ENCODE measurements at places on chromosomes 12 and 14.
A peak's percentile ranks its signal among the peaks of the same experiment; 100 is the strongest.

DNA sequence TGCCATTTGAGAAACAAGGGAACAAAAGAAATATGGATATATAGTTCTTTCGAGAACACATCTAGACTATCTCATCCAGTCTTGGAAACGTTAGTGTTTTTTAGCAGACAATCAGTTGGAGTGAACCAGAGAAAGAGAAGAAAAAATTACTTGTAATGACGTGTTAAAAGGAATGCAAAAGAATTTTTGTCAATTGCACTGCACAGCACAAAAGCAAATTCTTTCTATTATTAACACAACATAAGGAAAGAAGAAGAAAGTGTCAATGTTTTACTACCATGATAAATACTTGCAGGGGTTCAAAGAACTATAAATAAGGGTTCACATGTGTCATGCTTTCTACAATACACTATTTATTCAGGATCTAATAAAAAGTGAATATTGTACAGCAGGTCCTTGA lies 27.5 kb upstream of the GSG1 start:
- DNase-seq: no peak

- no peak for DNase-seq
Measured at GRCh38 chr14:105899071-105899641, 372.8 kb downstream of the TMEM121 start.

DNA sequence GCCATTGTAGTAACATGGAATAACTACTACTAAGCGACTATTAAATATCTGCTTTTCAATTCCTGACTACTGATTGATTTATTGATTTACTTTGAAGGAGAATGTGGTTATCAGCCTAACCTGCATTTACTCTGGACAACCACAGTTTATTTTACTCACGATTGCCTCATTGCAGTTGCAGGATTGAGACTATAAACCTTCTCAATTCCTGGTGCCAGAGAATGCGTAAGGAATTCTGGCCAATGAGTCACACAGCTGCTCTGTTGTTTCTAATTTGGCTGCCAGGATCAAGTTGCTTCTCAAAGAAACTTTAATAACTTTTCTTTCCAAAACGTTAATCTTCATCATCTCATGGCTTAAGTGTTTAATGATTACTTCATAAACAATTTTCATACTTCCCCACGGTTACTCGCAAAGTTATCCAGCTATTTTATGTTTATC lies 13.1 kb upstream of the TMTC1 start:
- no peak for DNase-seq

DNA sequence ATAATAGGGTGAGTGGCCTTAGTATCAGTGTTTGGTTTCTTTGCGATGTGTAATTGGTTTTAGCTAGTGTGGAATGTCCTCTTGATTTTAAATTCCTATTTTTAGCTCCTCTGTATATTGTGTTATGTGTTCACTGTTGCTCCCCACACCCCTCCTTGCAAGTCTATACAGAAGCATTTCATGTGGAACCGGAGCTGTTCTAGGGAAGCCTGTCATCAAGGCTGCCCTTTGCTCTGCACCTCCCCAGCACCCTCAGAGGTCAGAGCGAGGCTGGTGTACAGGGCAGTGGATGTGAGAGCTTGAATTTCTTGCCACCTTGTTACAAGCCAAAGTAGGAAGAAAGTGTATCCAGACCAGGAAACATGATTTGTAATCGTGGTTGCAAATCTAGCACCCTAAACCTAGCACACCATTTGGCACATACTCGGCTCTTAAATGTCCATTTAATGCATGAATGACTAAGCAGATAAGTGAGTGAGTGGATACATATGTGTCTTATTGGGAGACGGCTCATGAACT lies 376.8 kb downstream of the RGS6 start:
- no peak for DNase-seq

DNA sequence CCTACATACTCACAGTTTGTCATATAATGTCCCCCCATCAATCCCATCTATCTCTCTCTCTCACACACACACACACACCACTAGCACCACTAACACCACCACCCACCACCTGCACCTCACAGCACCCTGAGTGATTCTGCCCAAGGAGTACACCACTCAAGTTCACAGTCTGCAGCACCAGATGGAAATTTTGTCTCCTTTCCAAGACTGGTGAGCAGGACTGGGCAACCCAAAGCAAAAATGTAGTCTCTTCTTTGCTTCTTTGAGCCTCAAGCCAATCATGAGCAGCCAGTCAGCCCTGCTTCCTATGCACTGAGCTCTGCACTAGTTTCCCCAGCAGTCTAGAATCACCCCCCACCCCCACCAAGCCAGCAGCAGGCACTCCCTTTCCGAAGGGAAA lies 15.0 kb upstream of the ARMH4 start:
- no peak for DNase-seq

GRCh38 chr14:77260631-77261030 lies 10.4 kb downstream of the NGB start:
- no peak for DNase-seq

DNA sequence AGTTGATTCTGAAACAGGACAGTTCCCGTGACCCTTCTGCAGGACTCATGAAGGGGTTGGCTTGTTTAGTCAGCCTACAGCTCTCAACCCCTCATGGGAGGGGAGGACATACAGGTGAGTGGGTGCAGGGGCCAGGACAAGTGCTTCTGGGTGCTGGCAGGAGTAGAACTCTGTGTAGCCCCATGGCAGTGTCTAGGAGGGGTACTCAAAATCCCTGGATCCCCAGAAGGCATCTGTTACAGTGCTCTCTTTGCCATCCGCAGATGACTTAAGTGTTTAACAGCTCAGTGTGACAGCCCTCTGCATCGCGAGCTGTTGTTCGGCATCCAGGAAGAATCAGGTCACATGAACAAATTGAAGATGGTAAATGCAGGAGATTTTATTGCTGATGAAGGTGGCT lies 91.0 kb downstream of the PIK3C2G start:
- no peak for DNase-seq

DNA sequence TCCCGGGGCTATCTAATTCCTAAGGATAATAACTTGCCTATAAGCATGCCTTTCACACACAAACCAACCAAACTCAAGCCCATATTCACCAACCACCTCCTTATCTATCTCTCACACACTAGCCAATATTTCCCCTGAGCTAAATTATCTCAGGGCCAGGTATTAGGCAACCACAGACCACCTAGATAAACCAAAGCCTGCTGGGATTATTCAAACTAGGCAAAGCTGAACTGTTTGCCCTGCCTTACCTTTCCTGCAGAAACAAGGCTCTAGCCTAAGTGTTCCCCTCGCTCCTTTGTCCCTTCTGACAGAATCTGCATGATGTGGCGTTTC lies 114.7 kb upstream of the EEA1 start:
- DNase-seq: no peak

DNA sequence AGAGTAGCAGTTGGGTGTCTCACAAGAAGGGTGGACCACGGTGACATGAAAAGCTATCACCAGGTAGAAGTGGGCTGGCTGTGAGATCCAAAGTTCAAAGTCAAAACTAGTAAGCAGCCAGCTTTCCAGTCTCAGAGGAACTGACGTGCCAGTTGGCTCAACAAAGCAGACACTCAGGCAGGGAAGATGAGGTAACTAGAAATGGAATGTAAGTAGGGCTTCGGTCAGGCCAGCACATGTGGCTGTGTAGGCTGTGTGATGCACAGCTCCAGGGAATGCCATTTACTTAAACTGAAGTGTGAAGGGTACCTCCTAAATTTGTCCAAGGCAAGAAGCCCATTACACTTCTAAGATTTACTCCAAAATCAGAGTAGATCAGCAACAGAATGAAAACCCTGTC lies 43.6 kb downstream of the PTPRR start:
- no peak for DNase-seq

DNA sequence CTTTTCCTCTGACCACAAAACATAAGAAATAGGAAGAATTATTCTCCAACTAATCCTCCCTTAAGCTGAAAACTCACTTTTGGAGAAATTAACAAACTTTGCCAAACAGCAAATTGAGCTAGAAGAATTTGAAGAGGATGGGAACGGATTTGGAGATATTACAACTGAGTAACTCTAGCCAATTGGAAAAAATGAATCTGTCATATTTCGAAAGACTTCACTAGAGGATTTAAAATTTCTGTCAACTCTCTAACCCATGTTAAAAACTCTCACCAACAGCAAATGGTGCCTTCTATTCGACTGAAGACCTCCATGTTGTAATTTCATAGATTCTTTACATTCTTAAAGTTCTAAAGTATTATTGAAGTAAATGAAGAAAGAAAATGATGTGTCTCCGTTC lies 414.2 kb downstream of the RMST start:
- no peak for DNase-seq

DNA sequence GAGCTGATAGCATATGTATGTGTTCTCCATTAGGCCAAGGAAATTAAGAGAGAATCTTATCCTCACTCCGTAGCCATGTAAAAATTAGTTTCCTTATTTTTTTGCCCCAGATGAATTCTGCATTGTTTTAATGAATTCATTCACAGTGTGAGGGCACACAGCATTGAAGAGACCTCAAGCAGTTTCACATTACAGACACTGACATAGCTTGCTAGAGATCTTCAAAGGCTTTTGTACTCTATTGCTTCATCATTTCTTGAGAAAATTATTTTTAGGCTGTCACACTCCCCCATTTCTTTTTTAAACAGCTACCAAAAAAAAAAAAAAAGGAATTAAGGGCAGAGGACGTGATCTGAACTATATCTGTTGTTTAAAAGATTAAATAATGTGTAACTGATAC lies 251.1 kb downstream of the BCAT1 start:
- no peak for DNase-seq

DNA sequence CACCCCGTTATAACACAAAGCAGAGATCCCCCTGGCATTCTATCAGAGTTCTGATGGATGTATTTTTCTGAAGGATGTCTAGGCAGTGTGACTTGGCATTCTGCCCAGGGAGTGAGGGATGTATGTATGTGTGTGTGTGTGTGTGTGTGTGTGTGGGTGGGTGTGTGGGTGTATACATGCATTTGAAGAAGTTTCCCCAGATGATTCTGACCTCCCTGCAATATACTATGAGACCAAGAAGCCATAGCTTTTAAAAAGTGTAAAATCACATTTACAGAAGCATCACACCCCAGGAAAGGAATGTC lies 59.7 kb upstream of the NAP1L1 start:
- peak; percentile 33 for DNase-seq

GRCh38 chr14:85531587-85532373 lies 1.8 kb downstream of the FLRT2 start:
- no peak for DNase-seq

DNA sequence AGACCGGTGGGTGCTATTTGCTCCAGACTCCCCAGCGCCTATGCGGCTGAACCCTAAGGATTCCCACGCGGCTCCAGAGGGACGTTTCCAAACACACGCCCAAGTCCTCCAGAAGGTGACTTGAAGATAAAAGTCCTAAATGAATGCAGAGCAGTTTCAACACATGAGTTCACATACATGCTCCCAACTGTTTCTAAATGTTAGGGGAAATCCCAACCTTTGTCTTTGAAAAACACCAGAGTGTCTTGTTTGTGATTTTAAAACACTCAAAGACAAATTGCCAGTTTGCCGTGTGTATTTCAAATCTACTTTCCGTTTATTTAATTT lies 252.9 kb upstream of the SFSWAP start:
- DNase-seq: no peak

- DNase-seq: no peak
Measured at GRCh38 chr14:92665661-92666110, 82.7 kb downstream of the LGMN start.

DNA sequence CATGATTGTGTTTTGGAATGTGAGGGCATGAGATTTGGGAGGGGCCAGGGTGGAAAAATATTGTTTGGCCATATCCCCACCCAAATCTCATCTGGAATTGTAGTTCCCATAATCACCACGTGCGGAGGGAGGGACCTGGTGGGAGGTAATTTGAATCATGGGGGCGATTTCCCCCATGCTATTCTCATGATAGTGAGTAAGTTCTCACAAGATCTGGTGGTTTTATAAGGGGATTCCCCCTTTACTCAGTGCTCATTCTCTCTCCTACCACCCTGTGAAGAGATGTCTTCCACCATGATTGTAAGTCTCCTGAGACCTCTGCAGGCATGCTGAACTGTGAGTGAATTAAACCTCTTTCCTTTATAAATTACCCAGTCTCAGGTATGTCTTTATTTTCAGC lies 15.7 kb downstream of the OR10P1 start:
- peak; percentile 28 for DNase-seq

GRCh38 chr12:131983026-131983425 lies 33.3 kb downstream of the EP400 start:
- no peak for DNase-seq

Measured in CD4-positive, alpha-beta T cell treated with Interleukin-4 for 4 hours (primary cell).